MCF 10A (cell line): ENCODE measurements at places on chromosomes 16 and 17.

DNA sequence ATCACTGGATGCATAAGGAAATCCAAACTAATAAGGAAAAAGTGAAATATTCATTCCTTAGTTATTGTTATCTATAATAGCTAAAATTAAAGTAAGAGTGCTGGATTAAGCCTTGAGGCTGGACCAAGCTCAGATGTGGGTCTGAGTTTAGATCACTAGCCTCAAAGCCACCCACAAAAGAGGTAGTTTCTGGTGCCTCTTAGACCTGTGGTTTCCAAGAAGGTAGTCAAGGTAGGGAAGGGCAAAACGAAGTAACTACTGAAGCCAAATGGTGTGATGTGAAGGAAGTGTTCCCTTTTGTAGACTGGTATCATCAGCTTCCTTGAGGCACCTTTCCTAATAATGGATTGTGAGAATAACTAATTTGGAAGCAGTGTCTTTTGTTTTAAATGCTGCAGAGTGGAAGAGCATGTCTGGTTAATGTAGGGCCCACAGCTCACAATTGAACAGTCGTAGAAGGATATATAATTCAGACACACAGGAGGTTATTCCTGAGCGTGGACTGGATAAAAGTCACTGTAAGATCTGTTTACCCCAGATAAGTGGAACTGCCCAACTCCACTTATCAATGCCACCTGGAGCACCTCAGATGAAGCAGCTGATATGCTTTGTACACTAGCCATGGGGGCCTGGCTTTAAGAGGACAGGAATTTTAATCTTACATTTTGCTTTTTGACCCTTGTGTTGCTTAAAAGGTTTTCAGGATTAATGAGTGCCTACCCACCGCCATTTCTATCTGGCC lies 31.7 kb upstream of the LCMT1 start:
- DNase-seq = no peak

DNA sequence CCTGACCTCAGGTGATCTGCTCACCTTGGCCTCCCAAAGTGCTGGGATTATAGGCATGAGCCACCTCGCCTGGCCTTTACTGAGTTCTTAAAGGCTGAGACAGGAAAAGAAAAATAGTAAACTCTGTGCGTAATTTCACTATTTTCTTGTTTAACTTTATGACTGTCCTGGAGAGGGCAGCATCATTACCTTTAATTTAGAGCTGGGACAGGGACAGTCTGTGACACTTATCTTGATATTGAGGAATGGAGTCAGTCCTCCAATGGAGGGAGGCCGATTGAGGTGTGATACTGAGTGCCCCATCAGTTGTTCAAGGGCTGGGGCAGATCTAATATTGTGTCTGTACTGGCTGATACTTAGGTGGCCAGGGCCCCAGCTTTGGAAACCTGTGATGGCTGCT lies 21.5 kb upstream of the SPN start:
- DNase-seq = no peak

- DNase-seq = peak; percentile 37
Measured at GRCh38 chr16:76081967-76082366, 195.2 kb upstream of the CNTNAP4 start.

DNA sequence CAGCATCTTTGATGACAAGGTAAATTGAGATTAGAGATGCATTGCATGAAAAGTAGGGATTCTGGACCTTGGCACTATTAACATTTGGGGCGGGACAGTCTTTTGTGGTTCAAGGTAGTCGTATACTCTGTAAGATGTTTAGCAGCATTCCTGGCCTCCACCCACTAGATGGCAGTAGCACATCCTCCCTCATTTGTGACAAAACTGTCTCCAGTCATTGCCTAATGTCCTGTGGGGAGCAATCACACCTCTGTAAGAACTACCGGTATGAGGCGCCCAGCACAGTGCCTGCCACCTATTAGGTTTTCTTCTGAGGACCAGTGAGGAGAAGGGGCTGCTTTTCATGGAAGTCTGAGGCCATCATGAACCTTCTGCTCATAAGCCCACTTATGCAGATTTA lies 180.8 kb downstream of the RBFOX1 start:
- DNase-seq = no peak

DNA sequence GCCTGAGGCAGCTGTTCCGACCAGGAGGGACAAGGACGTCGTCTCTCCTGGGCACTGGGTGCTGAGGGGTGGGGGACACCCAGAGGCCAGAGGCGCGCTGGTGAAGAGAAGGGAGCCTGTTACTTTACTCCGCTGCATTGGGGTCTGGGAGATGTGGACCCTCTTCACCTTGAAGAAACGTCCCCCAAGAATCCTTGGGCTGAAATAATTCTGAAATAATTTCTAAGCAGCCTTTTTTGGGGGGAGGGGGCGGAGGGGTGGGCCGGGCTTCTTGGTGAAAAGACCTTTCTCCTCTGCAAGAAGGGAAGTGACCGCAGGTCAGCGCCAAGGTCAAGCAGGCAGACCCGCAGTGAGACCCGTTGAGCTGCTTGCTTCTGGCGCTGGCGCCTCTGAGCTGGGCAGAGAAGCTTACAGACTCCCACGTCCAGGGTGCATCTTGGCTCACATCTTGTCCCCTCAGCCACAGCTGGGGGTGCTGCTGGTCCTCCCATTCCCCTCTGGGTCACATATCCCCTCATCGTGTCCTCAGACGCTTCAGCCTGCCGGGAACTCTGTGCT lies 1.1 kb downstream of the SYT17 start:
- no peak for DNase-seq
